ENCODE measurements at places on chromosomes 16 and 17.

DNA sequence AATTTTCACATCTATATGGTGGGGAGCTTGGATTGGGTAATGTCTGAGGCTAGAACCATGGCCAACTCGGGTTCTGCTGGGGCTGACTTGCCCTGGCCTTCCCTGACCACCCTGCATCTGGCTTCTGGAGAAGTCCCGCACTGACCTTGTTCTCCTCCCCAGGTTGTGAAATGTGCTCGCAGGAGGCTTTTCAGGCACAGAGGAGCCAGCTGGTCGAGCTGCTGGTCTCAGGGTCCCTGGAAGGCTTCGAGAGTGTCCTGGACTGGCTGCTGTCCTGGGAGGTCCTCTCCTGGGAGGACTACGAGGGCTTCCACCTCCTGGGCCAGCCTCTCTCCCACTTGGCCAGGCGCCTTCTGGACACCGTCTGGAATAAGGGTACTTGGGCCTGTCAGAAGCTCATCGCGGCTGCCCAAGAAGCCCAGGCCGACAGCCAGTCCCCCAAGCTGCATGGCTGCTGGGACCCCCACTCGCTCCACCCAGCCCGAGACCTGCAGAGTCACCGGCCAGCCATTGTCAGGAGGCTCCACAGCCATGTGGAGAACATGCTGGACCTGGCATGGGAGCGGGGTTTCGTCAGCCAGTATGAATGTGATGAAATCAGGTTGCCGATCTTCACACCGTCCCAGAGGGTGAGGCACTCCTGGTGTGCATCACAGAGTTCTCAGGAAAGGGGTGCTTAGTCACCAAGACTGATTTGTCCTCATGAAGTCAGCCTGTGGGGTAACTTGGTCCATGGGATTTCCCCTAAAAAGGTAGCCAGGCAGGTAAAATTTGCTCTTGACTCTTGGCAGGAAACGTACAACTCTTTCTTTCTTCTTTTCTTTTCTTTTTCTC is 6.1 kb downstream of the NOD2 start:
- no peak for DNase-seq

- no peak for DNase-seq
These were observed 618 bp upstream of the PIK3R6 start for GRCh38 chr17:8868092-8868491.

- no peak for DNase-seq
These were observed 23.0 kb downstream of the ADGRG5 start for GRCh38 chr16:57565461-57565860.

DNA sequence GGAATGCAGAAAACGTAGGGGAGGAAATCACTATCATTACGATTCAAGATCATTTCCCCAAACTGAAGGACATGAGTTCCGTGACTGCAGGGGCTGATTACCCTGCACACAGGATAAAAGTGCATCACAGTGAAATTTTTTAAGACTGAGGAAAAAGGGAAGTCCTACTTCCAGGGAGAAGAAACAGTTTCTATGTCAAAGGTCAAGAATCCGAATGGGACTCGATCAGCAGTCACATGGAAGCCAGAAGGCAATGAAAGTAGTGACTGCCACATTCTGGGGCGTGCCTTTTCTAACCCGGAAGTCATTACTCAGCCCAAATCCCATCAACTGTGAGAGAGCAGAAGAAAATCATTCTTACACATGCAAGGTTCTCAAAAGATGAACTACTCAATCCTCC is 12.1 kb downstream of the ZZEF1 start:
- no peak for DNase-seq

DNA sequence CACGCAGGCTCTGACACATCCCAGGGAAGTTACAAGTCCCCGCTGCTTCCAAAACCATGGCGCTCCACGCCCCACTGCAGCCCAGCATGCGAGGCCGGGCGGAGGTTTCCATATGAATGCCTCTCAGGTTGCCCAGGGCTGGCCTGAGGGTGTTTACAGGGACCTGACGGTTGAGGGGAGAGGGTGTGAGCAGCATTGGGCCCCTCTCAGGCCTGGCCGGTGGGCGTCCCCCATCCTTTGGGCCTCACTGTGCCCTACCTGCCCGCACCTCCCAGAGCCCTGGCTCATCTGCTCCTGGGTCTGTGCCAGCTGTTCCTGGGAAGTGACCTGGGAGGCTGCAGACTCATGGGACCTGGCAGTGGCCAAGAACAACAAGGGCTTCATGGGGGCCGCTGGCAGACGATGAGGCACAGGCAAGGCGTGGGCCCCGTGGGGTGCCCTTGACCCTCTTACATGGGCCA is 173.5 kb downstream of the C16orf95 start:
- DNase-seq, result no peak

- DNase-seq, result no peak
These were observed at the start of gene ZNF629 for GRCh38 chr16:30786936-30787612. Gene ZNF629 (minus strand): TSS chr16:30787205. CDS start chr16:30784482, 2,723 bp downstream.

- no peak for DNase-seq
These were observed 49.3 kb downstream of the SIAH1 start for GRCh38 chr16:48335961-48336360.

- no peak for DNase-seq
These were observed 65.6 kb downstream of the TOM1L2 start for GRCh38 chr17:17906418-17907215.

DNA sequence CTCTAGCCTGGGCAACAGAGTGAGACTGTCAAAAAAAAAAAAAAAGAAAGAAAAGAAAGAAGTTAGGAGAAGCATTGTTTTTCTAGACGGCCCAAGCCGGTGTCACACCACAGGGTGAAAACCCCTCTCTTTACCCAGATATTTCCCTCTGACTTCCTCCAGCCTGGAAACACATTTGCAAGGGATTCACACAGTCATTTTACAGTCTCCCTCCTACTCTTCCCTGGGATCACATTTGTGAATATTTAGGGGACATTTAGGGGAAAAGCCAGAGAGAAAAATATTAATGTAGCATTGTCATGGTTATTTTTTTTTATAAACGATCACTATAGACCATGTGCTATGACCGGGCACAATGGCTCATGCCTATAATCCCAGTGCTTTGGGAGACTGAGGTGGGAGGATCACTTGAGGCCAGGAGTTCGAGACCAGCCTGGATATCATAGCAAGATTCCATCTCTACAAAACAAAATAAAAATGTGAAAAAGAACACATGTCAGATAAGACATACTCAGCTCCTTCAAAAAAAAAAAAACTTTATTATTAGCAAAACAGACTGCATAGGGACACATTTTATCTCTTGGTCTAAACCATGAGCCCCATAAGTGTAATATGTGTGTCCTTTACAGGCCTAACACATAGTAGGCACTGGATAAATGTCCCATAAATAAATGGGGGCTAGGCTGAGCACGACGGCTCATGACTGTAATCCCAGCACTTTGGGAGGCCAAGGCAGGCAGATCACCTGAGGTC is 10.9 kb upstream of the SDR42E2 start:
- DNase-seq, result no peak

GRCh38 chr17:50239937-50240336 is 34.3 kb upstream of the TMEM92 start:
- no peak for DNase-seq

GRCh38 chr17:78358538-78359320 is 1.1 kb downstream of the SOCS3 start:
- no peak for DNase-seq

GRCh38 chr17:59004338-59005111 is 102.2 kb downstream of the TRIM37 start:
- DNase-seq, result peak; percentile 57

DNA sequence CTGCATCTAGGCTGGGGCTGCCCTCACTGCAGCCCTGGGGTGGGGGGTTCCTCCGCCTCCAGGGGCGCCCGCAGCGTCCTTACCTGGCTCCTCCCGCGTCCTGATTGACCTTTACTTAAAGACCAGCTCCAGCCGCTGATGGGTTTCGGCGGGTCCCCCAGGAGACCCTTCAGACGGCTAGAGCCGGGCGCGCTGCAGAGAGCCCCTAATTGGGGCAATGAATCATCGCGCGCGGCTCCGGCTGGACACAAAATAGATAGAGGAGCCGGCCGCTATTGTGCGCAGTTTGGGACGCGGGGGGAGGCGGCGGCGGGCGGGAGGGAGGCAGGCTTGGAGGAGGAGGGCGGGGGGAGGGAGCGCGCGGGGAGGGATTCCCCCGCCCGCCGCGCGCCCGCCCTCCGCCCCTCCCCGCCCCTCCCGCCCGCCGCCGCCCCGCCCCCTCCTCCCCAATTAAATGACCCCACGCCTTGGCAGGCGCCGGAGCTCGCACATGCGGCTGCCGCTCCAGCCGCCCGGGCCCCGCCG is 56.5 kb upstream of the CIBAR2 start:
- peak; percentile 74 for DNase-seq

- no peak for DNase-seq
These were observed 259.7 kb downstream of the PRKCA start for GRCh38 chr17:66562119-66562518.

DNA sequence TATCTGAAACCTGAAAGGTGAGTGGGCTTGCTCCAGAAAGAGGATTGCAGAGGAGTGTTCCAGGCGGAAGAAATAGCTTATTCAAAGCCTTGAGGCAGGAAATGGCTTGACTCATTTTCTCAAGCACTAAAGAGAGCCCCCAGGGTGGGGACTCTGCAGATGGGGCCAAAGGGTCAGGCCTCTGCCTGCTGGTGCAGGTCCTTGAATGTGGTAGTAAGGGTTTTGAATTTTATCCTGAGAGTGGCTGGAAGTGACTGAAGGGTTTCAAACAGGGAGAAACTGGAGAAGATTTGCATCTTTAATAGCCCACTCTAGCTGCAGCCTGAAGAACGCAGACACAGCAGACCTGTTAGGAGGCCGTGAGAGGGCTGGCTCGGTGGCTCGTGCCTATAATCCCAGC is 144.4 kb downstream of the CCT6B start:
- no peak for DNase-seq

GRCh38 chr17:27457360-27457715 is 1.1 kb downstream of the KSR1 start:
- no peak for DNase-seq

DNA sequence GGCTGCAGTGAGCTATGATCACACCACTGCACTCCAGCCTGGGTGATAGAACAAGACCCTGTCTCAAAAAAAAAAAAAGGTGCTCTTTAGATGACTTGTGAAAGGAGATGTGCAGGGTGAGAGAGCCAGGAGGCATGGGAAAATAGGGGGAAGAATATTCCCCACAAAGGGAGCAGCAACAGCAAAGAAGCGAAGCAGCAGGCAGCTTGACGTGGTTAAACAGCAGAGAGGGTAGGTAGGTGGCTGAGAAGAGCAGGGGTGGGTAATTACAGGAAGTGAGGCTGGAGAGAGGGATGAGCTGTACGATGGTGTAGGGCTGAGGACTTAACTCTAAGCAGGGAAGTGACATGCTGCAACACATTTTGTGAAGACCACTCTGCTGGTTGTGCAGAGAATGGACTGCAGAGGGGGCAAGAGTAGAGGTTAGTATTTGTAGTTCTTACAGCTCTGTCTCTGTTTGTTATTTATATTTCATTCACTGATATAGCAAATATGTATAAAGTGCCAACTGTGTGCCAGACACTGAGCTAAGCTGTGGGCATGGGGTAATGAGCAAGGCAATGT is 1.6 kb downstream of the HEATR3 start:
- DNase-seq, result peak; percentile 41

- DNase-seq, result no peak
These were observed at the start of gene DLX3 for GRCh38 chr17:49995055-49995738. Gene DLX3 (minus strand): TSS chr17:49995224. CDS start chr17:49994998, 226 bp downstream.

GRCh38 chr17:31495022-31495885 is 103.8 kb downstream of the RAB11FIP4 start:
- DNase-seq, result no peak

DNA sequence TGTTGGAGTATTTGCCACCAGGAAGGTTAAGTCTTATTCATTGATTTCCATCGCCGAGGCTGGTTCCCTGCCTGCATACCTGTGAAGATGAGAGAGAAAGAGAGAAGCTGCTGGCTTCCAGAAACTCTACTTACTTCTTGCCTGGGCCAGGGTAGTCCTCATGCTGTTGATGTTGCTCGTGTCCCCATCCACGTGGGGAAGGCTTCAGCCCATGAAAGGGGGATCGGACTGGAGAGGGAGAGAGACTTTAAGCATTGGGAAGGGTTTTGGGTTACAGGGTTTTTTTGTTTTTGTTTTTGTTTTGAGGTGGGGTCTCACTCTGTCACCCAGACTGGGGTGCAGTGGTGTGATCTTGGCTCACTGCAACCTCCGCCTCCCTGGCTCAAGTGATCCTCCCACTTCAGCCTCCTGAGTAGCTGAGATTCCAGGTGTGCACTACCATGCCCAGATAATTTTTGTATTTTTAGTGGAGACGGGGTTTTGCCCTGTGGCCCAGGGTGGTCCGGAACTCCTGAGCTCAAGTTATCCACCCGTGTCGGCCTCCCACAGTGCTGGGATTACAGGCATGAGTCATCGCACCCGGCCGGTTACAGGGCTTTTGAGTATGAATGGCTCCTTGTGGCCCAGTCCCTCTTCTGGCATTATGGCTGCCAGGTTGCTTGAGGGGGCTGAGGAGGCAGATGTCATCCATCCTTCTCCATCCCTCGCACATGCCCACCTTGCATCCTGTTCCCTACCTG is 26.6 kb downstream of the ITGB3 start:
- no peak for DNase-seq

DNA sequence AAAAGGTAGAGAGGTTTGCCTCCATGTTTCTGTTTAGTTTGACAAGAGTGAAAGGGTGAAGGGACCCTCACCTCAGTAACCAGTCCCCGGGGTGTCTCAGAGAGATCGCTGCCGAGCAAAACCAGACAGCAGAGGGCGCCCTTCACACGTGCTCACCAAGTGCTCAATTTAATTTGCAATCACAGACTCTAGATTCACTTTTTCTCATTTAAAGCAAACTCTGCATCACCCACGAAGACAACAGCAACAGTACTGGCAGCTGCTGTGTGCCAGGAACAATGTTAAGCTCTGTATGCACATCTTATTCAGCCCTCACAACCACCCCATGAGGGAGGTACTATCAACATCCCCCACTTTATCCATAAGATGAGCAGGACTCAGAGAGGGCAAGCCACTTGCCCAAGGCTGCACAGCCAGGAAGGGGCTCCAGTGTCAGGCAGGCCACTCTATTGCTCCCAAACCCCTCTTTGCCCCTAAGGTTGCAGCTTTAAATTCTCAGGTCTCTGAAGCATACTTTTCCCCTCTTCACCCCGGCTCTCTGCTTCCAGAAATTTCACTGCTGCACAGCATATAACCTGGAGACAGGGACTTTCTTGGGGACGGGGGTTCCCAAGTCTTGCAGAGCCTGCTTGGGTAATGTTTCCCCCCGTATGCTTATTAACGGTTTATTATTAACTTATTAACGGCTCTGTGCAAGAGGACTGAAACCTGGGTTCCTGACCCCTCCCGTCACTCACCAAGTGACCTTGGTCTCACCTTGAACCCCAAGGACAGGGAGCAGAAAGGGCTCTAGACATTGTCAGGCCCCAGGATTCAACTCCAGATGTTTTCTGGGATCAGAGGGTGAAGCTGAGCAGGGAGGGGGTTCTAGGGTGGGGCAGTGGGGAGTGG is 70.9 kb downstream of the CNGB1 start:
- peak; percentile 71 for DNase-seq

DNA sequence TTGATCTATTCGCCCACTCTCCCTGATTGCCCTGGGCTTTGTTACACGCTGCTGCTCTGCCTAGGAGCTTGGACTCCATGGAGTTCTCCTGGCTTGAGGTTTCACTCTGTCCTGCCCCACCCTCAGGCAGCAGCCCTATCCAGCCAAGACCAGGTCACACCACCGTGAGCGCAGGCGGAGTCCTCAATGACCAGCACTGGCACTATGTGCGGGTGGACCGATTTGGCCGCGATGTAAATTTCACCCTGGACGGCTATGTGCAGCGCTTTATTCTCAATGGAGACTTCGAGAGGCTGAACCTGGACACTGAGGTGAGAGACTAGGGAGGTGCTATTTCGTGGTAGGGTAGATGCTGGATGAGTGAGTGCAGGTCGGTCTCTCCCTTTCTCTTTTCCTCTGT is 3.5 kb downstream of the CNTNAP1 start:
- no peak for DNase-seq
